ENCODE measurements at places on chromosomes 5 and 9.
A peak's percentile ranks its signal among the peaks of the same experiment; 100 is the strongest.

DNA sequence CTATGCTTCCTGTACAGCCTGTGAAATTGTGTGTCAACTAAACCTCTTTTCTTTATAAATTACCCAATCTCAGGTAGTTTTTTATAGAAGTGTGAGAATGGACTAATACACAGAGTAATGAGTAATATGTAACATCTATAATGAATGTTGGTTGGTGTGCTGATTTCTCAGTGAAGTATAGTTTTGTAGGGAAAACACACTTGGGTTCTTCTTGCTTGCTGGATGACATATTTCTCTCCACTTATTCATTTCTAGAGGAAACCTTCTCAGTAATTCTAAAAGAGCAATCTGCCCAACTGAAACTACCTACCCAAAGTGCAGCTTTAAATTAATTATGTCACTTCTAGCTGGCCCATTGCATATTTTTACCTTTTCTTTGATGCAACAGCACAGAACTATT is 81.1 kb upstream of the RORB start:
- no peak for DNase-seq

DNA sequence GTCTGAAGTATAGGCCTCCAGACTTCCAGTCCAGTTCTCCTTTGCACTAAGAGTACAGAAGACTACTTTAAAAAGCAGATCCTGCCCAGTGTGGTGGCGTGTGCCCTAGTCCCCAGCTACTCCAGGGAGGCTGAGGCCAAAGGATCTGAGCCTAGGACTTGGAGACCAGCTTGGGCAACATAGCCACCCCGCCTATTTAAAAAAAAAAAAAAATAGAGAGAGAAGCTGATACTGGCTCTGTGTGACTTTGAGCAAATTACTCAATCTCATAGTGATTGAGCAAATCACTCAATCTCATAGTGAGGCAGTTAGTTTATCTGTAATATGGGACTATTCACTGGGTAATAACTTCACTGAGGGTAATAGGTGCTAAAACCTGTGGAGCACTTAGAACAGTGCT is 43.6 kb upstream of the KDM4C start:
- DNase-seq = no peak

DNA sequence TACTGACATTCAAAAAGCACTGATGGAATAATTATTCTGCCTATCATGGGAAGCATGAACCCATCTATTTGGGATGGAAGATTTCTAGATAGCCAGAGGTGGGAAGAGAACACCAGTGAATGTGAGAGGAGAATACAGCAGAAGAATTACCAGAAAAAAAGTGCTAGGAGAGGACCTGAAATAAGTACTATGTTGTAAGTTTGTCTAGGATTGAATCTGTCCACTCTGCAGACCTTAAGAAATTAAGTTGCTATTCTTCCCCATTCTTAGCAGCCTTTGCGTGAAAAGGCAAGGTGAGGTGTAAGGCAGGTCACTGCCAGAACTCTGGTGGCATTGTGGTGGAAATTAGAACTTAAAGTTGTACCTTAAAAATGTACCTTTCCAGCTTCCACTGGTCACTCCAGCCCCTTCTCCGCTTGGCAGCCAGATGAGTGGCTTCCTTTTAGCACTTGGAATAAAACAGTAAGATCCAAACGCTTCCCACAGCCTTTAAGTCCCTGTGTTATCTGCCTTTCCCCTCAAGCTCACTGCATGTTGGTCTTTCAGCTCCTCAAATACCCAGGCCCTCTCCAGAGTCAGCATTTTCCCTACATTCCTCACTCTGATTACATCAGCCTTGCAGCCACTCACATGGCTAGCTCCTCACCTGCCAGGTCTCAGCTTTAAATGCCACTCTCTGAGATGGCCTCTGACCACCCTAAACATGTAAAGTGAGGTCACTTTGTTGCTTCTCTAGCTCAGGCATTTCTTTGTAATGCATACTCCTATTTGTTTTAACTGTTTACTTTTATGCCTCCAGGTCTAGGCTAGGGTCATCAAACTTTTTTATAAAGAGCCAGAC is 253.0 kb downstream of the EPB41L4A start:
- no peak for DNase-seq

DNA sequence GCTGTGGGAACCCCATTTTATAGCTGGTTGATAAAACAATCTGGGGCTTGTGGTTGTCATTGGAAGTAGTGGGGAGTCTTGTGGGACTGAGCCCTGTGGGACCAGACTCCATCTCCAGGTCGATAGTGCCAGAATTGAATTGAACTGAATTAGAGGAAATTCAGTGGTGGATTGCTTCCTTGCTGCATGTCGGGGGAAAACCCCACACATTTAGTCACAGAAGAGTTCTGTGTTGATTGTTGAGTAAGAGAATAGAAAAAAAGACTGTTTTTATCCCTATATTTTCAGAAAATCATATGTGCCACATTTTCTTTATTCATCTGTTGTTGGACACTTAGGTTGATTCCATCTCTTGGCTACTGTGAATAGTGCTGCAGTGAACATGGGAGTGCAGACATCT is 209.7 kb downstream of the ARHGEF28 start:
- no peak for DNase-seq

GRCh38 chr9:78612091-78612490 is 315.2 kb downstream of the PSAT1 start:
- DNase-seq = no peak

- peak; percentile 18 for DNase-seq
Measured at GRCh38 chr9:78121488-78121887, 89.9 kb upstream of the GNAQ start.

- DNase-seq = no peak
Measured at GRCh38 chr5:110082863-110083262, 393.1 kb downstream of the MAN2A1 start.

- no peak for DNase-seq
Measured at GRCh38 chr9:71363286-71363961, 242.0 kb upstream of the TRPM3 start.

- DNase-seq = no peak
Measured at GRCh38 chr9:104915753-104916152, 12.2 kb downstream of the ABCA1 start.

DNA sequence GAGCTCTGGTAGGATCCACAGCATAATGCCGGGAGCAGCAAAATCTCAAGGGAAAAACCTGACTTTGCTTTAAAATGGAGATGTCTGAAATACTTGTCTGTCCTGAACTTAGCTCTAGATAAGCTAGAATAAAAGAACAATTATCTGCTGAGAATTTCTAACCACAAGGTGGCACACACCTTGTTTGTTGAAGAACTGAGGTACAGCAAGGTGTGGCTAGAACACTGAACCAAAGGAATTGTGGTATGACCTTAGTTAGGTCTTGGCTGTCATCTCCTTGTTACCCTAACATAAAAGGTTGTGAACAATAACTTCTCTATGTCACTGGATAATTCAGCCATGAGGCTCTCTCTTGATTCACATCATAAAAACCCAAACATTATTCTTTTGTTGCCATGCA is 72.3 kb upstream of the ANXA1 start:
- DNase-seq = no peak

GRCh38 chr9:136255166-136255538 is 9.5 kb upstream of the QSOX2 start:
- no peak for DNase-seq

- DNase-seq = no peak
Measured at GRCh38 chr5:19950897-19951296, 37.1 kb downstream of the CDH18 start.

DNA sequence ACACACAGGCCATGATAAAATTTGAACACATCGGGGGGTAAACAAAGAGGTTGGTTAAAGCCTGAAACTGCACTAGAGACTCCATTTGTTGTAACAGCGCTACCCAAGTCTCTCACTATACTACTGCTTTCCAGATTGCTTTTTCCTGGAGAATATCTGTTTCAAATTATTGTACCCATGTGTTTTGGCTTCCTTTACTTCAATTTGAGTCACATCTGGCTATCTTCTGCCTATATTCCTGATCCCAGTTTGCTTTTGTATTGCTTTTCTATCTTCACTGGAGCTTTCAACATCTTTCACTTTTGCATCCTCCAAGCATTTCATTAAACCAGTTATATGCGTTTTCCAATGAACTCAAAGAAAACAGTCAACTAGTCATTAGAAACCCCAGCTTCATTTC is 404.7 kb downstream of the MLLT3 start:
- no peak for DNase-seq

DNA sequence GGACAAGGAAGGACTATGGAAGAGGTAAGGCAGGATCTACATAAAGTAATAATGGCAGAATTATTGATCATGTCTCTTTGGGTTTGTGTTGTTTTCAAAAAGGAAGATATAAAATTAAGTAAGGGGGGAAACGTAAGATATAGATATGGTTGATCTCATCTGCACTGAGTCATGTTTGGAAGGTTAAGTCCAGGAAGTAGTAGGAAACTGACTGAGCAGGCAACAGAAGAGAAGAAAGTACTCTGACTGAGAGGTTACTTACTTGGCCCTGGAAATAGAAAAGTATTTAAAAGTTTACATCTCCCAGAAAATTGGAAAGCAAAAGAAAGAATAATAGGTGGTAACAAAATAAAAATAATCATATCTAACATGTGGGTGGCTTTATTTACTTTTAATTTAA is 405.3 kb upstream of the RGMB start:
- DNase-seq = no peak

- DNase-seq = no peak
Measured at GRCh38 chr9:106964822-106965525, 102.0 kb downstream of the ZNF462 start.

DNA sequence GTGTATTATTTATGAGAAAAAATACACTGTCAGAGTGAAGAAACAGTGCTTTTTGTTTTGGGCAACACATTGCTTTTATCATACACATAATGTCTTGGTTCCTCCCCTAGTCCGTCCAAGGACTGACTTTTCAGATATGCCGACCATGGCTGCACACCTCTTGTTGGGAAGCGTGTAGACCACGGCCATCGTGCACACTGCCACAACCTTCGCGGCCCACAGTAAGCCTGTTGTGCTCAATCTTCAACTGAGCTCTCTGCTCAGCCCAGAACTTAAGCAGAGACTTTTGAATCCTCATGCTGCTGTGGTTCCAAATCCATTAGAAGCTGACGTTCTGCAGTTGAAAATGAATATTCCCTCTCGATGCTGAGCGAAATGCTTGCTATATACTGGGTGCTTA is 157.6 kb upstream of the IRX2 start:
- no peak for DNase-seq

DNA sequence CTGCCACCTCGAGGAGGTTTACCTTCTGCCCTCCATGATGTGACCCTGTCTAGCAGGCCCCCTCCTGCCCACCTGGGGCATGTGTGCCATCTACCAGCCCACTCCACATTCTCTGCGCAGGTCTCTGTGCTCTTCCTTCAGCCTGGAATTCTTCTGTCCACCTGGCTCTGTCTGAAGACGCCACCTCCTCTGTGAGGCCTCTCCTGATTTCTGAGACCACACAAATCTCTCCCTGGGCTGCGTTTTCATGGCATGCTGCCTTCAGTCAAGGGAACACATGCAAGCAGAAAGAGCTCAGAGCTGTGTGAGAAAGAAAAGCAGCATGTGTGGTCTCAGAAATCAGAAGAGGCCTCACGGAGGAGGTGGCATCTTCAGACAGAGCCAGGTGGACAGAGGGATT is 22.1 kb downstream of the FOXE1 start:
- DNase-seq = no peak

- no peak for DNase-seq
Measured at GRCh38 chr9:121976751-121977150, 116.4 kb downstream of the TTLL11 start.

GRCh38 chr5:69288069-69288468 is 44.5 kb downstream of the CCDC125 start:
- DNase-seq = no peak

DNA sequence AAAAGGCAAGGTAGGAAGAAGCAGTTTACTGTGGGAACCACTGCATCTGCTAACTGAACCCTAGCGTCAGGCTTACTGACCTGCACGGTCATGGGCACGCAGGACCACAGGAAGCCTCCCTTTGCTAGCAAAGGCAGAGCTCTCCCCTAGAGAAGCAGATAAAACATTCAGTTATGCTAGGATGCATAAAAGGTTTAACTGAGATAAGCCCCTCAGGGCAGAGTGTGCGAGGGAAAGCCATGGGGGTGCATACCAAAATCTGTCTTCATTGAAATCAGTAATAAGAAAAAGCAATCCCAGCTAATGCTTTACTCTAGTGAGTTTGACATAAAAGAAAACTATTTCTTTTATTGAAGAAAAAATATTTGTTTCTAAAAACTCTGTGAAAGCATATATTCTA is 2403.7 kb upstream of the C9orf72 start:
- DNase-seq = no peak

DNA sequence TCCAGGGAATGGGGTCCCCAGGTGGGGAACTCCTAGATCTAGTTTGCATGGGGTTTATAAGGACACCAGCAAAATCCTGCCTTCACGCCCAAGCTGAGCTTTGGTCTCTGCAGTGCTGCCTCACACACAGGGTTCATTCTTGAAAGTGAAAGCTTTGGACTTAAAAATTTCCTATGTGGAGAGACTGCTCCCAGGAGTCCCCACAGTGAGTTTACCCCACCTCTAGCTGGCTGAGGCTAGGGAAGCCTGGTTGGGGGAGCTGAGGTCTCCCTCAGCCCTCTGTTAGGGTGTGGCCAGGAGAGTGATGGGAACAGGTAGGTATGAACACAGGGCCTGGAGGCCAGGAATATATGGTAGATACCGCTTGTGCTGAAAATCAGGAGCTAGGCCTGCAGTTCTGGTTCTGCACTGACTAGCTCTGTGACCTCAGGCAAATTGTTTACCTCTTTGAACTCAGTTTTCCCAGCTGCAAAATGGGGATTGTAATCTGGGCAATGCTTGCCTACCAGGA is 41.5 kb upstream of the LARP1 start:
- DNase-seq = no peak
